ENCODE measurements at places on chromosomes 16 and 17.

DNA sequence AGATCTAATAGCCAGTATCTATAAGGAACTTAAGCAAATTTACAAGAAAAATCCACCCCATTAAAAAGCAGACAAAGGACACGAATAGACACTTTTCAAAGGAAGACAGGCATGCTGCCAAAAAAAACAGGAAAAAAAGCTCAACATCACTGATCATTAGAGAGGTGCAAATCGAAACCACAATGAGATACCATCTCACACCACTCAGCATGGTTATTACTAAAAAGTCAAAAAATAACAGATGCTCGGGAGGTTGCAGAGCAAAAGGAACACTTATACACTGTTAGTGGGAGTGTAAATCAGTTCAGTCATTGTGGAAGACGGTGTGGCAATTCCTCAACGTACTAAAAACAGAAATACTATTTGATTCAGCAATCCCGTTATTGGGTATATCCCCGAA, 9.6 kb downstream of the STX8 start:
- no peak for DNase-seq

- no peak for DNase-seq
Measured at GRCh38 chr17:17206124-17206912, at the start of gene PLD6. Gene PLD6, minus strand, starts transcription at chr17:17206333. Its CDS starts 47 bp downstream, at chr17:17206286.

- DNase-seq, result no peak
Measured at GRCh38 chr16:61569028-61569427, 467.2 kb downstream of the CDH8 start.

- no peak for DNase-seq
Measured at GRCh38 chr16:13554643-13555042, 365.3 kb upstream of the ERCC4 start.

GRCh38 chr16:52569701-52570100, 22.8 kb upstream of the TOX3 start:
- DNase-seq, result no peak

- no peak for DNase-seq
Measured at GRCh38 chr17:57420734-57421717, 164.7 kb downstream of the MSI2 start.

DNA sequence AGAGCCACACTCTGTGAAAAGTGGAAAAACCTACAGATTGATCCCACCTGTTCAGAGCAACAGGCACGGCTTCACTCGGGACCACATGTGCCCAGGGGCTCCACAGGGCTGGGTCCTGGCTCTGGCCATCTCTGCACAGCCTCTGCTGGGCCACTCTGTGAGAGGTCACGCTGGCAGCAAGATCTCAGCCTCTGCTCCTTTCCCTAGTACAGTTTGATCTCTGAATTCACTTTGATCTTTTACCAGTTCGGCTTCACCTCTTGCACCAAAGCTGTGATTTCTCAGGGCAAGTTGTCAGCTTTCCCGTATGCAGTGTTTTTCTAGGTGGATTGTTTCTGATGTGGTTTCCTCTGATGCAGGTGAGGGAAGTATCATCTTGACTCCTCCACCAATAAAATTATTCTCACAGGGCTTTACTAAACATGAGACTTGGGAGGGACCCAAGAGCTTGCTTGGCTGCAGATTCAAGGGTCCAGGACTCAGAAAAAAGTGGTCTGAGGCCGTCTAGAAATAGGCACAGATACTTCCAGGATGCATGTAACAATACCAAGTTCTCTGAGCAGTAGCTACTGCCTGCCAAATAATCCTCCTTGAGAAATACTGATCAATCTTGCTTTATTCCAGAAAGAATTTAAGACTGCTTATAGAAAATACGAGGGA, 24.0 kb upstream of the ALDH3A1 start:
- DNase-seq, result no peak

- no peak for DNase-seq
Measured at GRCh38 chr17:83144421-83145357, 65.3 kb downstream of the METRNL start.

DNA sequence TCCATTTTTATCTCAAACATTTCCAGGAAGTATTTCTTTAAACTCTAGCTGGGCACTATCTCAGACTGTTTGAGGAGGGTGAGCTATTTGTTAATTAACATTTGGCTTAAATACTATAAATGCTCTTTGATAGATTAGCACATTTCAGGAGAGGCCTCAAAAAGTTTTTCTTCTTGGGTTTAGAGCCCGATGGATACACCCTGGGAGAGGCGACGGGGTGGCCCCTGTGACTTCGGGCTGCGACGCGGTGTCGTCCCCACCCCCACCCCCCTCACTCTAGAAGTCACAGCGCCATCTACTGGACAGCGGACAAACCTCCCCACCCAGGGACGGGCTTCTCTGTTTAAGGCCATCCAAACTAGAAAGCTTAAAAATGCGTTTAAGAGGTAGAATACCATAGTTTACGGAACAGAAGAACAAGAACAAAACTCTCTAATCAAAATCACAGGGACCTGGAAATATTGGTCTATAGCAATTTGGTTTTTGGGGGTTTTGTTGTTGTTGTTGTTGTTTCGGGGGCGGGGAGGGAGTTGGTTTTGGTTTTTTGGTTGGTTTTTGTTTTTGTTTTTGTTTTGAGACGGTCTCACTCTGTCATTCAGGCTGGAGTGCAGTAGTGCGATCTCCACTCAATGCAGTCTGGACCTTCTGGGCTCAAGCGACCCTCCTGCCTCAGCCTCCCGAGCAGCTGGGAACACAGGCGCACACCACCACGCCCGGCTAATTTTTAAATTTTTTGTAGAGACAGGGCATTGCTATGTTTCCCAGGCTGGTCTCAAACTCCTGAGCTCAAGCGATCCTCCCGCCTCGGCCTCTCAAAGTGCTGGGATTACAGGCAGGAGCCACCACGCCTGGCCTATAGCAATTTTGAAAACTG, 254.4 kb downstream of the C16orf95 start:
- peak; percentile 85 for DNase-seq

GRCh38 chr17:8781776-8782175, 17.4 kb downstream of the MFSD6L start:
- DNase-seq, result no peak

DNA sequence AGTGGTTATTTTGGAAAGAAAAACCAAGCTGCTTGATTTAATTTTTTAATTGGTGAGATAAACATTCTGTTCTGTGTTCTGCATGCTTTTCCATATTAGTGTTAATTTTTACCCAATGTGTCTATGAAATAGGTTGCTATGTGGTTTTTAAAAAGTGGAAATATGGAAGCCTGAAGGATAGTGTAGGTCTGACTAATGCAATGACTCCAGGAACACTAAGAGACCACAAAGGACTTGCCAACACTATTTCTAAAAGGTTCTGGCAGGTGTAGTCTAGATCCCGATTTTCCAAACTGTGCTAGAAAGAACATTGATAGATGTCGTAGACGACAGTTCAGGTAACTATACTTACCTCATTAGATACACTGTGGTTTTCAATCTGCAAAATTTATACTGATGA, 877.4 kb upstream of the GOT2 start:
- DNase-seq, result no peak

DNA sequence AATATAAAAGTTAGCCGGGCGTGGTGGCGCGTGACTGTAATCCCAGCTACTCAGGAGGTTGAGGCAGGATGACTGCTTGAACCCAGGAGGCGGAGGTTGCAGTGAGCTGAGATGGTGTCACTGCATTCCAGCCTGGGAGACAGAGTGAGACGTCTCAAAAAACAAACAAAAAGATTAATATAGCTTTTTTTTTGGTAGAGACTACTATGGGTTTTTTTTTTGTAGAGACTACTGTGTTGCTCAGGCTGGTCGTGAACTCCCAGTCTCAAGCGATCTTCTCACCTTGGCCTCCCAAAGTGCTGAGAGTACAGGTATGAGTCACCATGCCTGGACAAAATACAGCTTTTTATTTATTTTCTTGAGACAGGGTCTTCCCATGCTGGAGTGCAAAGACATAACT, 20.2 kb downstream of the ZNRF1 start:
- DNase-seq, result no peak

DNA sequence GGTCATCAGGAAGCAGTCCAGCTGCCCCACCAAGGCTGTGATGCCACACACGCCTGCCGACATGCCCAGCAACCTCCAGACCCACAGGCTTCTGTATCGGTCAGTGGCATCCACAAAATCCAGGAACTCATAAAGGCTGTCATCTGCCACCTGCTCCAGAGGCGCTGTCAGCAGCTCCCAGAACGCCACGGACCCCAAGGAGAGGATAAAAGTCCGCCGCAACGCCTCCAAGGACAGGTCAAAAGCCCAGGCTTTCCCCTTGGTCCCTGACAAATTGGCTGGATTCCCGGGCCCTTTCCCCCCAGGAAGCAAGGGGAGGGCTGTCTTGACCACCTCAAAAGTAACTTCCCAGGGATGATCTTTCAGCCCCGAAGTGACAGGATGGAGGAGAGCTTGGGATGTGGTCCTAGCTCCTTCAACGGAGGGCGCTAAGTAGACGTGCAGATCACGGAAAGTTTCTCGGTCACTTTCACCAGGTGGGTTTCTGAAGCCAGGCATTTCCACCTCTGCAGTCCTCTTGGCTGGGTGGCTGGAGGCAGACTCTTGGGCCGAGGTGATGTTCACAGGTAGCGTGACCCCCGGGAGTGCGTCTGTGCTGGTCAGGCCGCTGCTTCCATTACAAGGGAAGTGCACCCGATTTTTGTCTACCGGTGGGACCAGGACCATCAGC, 854 bp downstream of the MFSD6L start:
- DNase-seq, result no peak

GRCh38 chr16:31112711-31113110, 4.5 kb downstream of the BCKDK start:
- no peak for DNase-seq

DNA sequence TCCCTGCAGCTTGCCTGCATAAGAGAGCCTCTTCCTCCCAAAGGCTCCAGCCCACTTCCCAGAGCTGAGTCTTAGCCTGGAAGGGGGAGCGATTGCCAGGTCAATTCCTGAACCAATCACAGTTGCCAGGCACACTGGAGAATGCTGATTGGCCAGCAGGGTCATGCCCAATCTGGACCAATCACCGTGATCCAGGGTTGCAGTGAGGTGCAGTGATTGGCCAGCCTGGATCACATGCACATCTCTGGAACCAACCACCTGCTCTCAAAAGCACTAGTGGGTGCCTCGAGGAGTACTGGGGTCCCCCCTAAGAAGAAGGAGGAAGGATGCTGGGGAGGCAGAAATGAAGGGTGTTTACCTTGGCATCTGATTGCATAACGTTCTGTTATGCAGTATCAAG, 18.4 kb downstream of the NAGPA start:
- no peak for DNase-seq

- peak; percentile 89 for DNase-seq
Measured at GRCh38 chr16:87661561-87661960, 59.3 kb downstream of the JPH3 start.

- no peak for DNase-seq
Measured at GRCh38 chr16:13324851-13325250, 423.5 kb downstream of the SHISA9 start.

DNA sequence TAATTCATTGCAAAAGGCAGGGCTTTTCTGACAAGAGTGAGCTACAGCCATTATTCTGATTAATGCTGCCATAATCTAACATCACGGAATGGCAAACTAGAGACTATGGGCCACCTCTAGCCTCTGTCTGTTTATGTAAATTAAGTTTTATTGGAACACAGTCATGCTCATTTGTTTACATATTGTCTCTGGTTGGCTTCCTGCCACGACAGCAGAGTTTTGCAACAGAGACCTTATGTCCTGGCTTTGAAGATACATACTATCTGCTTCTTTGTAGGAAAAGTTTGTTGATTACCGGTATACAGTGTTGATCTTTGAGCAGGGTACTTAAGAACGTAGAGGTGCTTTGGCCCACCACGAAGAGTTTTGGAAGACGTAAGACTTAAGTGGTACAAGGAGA, 715.9 kb upstream of the RBFOX1 start:
- no peak for DNase-seq

DNA sequence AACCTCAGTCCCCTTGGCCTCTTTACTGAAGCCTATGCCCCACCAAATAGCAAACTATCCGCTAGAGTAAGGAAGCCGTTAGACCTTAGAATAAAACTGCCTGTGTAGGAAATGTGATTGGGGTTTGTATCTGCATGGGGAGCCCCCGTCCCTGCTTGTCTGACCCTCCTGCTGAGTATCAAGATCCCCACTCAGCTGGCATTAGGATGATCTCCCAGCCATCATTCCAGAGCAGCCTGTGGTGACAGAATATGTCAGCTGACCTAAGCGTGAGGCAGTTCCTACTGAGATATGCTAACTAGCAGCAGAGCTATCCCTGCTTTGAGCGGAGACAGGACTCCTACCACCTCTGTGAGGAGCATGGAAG, 645 bp upstream of the GFOD2 start:
- DNase-seq, result peak; percentile 17

- peak; percentile 8 for DNase-seq
Measured at GRCh38 chr17:11986942-11987329, 10.3 kb downstream of the ZNF18 start.

GRCh38 chr17:42365136-42365535, 23.1 kb downstream of the STAT3 start:
- no peak for DNase-seq

DNA sequence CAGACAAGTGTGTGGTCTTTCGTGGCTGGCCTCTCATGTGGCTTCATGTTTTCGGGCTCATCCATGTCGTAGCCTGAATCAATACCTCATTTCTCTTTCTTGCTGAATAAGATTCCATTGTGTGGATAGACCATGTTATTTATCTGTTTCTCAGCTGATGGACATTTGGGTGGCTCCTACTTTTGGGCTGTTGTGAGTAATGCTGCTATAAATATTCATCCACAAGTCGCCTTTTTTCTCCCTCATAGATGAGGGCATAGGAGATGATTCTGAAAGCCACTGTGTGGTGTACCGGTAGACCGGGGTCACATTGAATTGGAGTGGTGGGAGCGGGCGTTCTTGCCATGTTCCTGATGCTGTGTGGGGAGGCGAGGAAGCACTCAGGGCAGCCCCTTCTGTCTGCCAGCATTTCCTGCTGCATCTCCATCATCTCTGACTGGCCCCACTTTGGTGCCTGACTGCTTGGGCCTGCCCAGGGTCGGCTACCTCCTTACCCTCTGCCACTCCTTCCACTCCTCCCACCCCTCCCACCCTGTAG, 40.1 kb downstream of the PRMT7 start:
- DNase-seq, result no peak

GRCh38 chr17:5044630-5045029, 9.4 kb upstream of the SLC52A1 start:
- no peak for DNase-seq

- no peak for DNase-seq
Measured at GRCh38 chr17:1047177-1047878, 50.4 kb downstream of the TIMM22 start.

GRCh38 chr16:10751291-10751697, 7.7 kb downstream of the NUBP1 start:
- no peak for DNase-seq

- DNase-seq, result no peak
Measured at GRCh38 chr17:61404663-61404912, 4.9 kb downstream of the TBX2 start.

DNA sequence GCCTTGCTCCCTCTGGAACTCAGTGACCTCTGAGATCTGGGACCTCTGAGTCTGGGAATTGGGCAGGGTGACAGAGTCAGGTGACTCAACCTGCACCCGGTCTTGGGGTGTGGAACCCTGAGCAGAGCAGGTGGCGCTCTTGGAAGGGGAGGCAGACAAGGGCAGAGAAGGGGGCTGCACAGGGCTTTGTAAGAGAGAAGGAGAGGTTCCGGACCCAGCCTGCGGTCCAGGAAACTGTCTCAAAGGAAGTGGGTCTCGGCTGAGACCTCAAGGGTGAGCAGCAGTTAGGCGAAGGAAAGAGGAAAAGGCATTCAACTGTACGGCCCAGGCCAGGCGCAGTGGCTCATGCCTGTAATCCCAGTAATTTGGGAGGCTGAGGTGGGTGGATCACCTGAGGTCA, 10.0 kb upstream of the RIPOR1 start:
- no peak for DNase-seq

All from nephron progenitor cell (in vitro differentiated cells).